ENCODE measurements at places on chromosomes 7 and 10.

DNA sequence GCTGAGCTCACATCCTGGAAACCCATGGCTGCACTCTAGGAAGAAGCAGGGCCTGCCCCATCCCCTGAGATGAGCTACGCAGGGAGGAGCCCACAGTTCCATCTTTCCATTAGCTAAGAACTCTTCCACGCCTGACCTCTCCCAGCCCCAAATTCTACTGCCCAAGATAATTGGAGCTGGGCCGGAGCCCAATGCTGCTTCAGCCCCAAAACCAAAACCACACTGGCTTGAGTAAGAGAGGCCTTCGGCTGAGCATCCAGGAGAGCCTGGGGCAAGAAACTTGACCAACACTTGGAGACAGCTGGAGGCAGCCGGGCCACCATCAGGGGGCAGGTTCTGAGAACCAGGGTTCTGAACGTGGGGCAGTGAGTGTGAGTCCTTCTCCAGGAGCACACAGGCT lies 116.1 kb upstream of the ZMIZ1 start:
- DNase-seq: no peak

DNA sequence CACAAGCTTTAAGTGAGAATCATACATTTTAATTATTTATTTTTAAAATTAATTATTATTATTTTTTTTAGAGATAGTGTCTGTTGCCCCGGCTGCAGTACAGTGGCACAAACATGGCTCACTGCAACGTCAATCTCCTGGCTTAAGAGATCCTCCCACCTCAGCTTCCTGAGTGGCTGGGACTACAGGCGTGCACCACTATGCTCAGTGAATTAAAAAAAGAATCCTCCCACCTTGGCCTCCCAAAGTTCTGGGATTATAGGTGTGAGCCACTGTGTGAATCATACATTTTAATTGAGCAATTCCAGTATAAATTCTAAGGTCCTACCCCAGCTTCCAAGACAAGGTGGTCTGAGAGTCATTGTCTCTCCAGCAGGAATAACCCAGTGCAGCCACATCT lies 172.4 kb downstream of the JAZF1 start:
- DNase-seq: no peak

DNA sequence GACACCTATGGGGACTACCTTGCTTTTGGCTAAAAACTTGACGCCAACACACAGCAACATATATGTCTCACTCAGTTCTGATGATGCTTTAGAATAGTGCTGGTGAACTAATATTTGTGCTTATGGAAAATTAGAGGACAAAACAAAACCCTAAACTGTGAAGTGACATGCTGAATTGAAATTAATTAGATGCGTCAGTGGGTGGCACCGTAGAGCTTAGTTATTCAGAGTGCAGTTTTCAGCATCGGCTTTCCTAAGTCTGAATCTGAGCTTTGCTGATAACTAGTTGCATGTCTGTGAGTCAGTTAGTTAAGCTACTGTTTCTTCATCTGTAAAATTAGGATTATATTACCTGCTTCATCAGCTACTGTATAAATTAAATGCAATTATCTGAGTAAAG lies 245.0 kb upstream of the SORCS1 start:
- DNase-seq: no peak

DNA sequence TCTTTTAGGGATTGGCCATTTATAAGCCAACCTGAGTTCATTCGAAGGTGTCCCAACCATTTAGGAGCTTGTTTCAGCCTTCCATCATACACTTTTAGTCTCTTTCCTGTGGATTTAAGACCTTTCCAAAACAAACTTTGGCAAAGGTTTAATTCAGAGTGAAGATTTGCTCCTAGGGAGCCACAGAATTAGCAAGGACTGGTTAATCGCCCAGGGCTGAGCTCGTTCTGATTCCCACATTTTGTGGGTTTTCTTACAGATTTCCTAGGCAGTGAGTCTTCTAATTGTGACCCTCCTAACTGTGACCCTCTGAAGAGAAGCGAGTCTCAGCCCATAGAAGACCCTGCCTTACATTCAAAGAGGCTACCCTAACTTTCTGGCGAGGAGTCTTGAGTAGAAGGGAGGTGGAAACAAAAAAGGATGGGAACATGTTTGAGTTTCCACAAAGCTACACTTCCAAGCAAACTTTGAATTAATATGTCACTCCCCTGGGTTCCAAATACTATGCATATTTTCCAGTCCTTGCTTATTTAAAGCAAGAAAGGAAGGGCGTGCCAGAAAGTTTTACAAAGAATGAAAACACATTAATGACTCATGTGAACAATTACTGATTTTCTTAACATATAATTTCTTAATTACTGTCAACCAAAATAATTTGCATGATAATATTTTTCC lies 118.3 kb downstream of the ARID5B start:
- no peak for DNase-seq

- no peak for DNase-seq
Measured at GRCh38 chr7:80450621-80451308, 61.1 kb downstream of the GNAT3 start.

DNA sequence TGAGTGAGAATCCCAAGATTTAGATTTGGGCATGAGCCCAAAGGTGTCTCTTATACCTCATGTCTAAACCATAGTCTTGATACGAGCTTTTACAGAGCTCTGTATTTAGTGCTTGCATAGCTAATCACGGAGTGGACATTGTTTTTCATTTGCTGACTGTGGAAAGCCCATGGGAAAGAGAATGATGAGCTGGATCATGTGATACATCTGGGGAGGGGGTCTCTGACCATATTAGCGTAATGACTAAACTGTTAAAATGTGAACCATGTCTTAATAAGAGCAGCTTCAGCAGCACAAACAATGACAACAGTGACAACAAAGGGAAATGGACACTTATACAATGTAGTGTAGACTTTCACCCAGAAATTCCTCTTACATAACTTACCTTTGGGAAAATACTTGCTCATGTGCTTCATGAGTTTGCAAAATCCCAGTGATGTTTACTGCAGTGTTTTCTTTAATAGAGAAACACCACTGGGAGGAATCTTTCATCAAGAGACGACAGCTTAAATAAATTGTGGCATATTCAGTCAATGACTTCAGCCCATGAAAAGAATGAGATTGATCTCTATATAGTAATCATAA lies 44.0 kb upstream of the ITGB1 start:
- no peak for DNase-seq

DNA sequence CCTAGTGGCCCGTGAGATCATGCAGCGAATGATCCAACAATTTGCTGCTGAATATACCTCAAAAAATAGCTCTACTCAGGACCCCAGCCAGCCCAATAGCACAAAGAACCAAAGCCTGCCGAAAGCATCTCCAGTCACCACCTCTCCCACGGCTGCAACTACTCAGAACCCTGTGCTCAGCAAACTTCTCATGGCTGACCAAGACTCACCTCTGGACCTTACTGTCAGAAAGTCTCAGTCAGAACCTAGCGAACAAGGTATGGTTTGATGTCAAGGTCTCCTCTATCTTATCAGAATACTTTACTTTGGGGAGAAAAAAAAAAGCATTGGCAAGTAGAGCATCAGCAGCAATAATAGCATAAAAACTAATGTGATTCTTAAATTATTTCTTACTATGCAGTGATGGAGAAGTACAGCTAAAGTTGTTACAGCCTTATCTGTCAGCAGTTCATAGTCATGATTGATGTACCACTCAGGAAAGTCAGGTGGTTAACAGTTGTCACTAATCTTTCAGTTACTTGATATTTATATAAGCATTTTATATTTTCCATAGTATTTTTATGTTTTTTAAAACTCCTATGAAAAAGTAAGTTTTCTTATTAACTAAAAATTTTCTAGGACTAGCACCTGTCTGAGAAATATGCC lies 117.1 kb downstream of the LCOR start:
- DNase-seq: no peak

GRCh38 chr10:59561477-59562121 lies 148.1 kb downstream of the SLC16A9 start:
- DNase-seq: no peak

DNA sequence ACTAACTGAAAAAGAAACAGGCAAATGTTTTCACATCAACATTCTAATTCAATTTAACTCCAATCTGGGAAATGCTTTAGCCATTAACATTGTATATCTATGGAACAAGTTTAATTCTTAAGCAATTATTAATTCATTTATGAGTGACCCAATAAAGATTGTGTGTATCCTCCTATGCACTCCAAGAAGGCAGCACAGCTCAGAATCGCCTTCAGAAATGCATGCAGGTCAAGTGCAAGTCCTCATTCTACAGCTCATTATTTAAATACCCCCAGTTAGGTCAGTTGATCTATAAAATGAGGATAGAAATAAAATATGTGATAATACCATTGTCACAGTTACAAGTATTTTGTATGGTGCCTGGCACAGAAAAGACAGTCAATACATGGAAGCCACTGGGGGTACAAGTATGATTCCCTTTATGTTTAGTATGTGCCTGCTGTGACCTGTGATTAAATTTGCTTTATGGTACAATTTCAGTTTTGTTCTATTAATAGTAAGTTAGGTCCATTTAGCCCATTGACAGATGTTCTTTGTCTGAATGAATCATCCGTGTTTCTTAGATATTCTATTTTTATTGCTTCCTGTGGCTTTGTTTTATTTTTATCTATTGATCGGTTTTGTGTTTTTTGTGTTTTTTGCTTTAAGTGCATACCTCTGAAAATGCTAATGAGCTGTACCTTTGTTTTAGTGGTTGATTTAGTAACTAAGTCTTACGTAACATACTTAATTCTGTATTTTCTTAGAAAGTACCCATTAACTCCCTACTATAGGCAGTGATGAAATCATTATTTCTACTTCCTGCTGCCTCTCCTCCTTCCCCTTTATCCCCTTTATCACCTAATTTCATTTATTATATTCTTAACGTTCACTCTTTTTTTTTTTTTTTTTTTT lies 42.8 kb downstream of the CPXM2 start:
- DNase-seq: no peak

GRCh38 chr7:95059842-95060313 lies 152.5 kb downstream of the PPP1R9A start:
- DNase-seq: no peak

DNA sequence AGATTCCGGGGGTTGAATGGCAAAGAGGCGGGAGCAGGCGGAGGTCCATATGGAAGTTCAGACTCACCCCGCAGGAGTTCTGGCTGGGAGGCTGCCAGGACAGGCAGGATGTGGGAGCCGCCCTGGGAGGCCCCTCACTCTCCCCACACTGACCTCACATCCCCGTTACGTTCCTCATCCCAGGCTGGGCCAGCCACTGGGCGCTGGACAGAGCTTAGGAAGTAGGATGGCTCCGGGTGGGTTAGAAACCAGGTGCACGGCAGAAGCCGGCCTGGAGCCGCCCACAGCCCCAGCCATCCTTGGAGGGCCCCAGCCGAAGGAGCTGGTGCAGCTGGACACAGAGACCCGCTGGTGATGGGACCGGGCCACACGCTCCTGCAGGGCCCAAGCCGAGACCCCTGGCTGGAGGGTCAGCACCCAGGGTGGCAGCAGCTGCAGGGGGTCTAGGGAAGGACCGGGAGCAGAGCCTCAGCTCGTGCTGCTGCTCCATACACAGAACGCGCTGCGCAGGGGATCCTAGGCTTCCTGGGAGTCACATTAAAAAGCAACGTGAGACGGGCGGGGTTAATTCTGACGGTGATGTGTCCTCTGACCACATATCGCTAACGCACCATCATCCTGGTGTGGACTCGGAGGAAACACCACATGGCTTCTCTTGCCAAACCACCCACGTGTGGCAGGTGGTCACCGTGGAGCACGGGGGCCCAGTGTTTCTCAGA lies 98.6 kb upstream of the DIP2C start:
- no peak for DNase-seq

Measured in activated CD4-positive, CD25-positive, alpha-beta regulatory T cell (primary cell).